ENCODE measurements at places on chromosomes 4 and X.

GRCh38 chr4:51963841-51964517, 56.2 kb downstream of the LRRC66 start:
- no peak for DNase-seq

DNA sequence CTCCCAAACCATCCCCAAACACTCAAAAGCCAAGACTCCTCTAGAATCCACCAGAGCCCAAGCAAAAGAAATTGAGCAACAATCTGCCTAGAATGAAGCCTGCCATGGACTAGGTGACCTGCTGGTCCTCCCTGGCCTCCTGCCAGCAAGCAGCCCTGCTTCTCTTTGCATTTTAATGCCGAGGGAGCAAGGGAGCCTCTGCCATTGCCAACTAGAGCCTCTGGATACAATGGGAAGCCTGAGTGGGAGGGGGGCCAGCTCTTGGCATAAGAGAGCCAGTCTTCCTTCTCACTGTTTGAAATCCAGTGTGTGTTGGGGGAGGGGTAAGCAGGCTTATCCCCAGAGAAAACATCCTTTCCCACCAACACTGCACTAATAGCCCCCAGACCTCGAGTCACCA, 1.5 kb upstream of the GDPD2 start:
- no peak for DNase-seq

- peak; percentile 13 for DNase-seq
Observed at GRCh38 chrX:13742397-13743176, 8.0 kb downstream of the OFD1 start.

- DNase-seq = no peak
Observed at GRCh38 chr4:174592256-174592984, 70.1 kb upstream of the HPGD start.

GRCh38 chrX:17527922-17528321, 152.9 kb downstream of the NHS start:
- peak; percentile 51 for DNase-seq

DNA sequence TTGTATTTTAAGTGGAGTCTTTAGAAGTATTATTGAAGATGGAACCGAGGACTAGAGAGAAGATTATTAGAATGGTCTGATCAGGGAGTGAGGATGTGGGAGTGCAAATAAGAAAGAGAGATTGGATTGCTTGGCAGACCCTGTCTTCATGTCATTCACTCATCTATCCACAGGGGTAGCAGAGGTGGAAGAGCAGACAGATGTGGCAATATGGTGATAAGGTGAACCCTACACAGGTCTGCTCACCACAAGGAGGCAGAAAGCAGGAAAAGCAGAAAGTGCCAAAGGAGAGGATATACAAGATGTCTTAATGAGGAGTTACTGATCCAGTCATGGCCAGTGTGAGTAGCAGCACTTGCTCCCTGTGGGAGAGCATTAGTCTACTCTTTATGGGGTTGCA, 129.4 kb downstream of the MAGEE2 start:
- DNase-seq = no peak

DNA sequence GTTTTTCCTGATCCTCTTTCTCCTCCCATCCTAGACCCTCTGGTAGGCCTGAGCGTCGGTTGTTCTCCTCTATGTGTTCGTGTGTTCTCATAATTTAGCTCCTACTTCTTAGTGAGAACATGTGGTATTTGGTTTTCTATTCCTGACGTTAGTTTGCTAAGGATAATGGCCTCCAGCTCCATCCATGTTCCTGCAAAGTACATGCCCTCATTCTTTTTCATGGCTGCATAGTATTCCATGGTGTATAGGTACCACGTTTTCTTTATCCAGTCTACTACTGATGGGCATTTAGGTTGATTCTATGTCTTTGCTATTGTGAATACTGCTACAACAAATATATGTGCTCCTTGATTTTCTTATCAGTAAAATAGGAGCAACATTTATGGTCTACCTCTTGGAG, 146.8 kb upstream of the PTCHD1 start:
- no peak for DNase-seq

- DNase-seq = no peak
Observed at GRCh38 chr4:93828332-93828994, at the start of gene ATOH1. ATOH1 (plus strand) TSS chr4:93828753; CDS start chr4:93828927, 174 bp downstream.

DNA sequence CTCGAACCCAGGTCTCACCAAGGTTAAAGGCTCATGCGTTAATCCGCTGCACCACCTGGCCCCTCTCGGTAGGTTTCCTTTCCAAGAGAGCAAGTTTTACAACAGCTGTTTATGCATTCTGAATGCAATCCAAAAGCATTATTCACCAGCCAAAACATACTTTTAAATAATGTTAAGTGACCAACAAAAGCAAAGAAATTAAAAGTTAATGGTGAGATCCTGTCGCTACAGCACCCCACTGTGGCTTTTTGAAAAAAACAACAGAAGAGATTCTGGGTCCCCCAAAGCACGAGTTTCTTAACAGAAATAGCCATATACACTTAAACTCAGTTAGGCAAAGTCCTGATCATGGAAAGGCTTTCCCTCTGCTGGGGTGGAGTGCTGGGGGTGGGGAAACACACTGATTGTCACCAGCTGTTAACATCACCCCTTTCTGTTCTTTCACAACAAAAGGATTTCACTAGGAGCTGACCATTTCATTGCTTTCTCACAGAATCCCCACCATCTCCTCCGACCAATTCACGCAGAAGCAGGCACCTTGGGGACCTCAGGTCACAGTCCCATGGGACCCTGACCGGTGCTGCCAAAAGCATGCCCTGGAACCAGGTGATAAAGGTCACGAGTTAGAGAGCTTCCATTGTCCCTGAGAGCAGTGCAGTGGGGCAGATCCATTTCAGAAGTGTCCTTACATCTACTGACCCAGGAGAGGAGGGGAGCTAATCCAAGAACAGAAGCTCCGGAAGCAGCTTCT, 51.2 kb downstream of the ZNF827 start:
- no peak for DNase-seq

GRCh38 chrX:24728530-24728929, 34.8 kb downstream of the POLA1 start:
- DNase-seq = no peak

DNA sequence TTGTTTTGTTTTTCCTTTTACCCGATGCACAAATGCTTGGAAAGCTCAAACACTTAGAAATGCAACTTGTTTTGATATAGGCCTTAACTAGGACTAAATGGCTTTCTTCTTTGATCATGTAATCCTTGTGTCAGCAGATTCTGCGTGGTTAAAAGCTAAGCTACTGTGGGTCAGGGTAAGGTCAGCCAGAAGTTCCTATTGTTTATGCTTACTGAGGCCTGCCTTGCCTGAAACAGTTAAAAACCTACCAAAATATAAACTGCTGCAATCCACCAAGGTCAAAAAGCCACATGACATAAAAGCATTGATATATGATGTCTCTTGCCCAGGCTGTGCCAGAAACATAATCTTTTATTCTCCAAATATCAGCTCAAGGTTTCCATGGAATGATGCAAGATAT, 223.4 kb downstream of the FAM47B start:
- no peak for DNase-seq

GRCh38 chr4:148229028-148229427, 213.2 kb downstream of the NR3C2 start:
- no peak for DNase-seq

GRCh38 chr4:52911684-52912294, 49.7 kb downstream of the RASL11B start:
- DNase-seq = peak; percentile 68

- DNase-seq = no peak
Observed at GRCh38 chrX:44155126-44155525, 181.9 kb upstream of the NDP start.

GRCh38 chr4:142373610-142374009, 472.5 kb downstream of the INPP4B start:
- DNase-seq = no peak

GRCh38 chrX:94850811-94851210, 1176.8 kb downstream of the FAM133A start:
- DNase-seq = no peak

DNA sequence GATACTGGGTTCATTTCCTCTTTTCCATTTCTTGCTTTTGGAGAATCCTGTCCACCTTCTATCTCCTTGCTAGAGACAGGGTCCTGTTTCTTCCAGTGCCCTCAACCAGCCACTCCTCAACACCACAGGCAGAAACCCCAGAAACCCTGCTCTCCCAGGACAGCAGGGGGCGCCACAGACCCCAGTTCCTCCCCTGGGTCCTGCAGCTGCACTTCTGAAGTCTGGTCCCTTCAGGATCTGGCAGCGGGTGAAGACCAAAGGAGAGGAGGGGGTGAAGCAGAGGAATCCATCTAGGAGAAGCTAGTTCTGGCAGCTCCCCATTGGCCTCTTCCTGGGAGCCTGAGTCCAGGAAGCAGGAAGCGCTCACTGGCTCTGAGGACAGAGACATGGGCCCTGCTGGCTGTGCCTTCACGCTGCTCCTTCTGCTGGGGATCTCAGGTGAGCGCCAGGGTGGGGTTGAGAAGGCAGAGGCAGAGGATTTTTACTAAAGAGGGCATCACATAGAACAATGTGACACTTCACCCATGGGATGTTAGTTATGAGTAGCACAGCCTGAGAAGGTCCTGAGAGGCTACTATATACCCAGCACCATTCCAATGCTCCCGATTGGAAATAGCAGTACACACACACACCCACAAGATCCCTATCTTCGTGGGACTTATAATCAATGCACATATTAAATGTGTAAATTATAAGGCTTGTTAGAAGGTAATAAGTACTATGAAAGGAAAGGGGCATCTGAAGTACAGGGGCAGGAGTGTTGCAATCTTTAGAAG, at the start of gene PRSS48:
Gene PRSS48, plus strand, starts transcription at position 375 of the 776 bp plus-strand sequence. Its CDS starts 12 bp downstream, at position 387.
- peak; percentile 7 for DNase-seq

DNA sequence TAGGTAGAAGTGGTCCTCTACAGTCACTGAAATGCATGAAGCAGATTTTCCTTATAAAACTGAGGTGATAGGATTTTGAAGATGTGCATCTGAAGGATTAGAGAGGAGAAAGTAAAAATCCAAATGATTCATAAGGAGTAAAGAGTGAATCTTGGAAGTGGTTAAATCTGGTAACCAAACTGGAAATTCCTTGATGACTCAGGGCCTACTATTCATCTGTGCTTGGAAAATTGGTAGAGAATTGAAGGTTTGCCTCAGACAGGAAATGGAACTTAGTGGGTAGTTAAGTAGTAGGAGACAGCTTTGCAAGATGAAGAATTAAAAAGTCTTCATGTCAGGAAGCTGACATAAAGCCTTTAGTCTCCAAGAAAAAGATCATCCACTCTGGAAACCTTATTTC, 368.9 kb upstream of the CTSO start:
- DNase-seq = no peak

DNA sequence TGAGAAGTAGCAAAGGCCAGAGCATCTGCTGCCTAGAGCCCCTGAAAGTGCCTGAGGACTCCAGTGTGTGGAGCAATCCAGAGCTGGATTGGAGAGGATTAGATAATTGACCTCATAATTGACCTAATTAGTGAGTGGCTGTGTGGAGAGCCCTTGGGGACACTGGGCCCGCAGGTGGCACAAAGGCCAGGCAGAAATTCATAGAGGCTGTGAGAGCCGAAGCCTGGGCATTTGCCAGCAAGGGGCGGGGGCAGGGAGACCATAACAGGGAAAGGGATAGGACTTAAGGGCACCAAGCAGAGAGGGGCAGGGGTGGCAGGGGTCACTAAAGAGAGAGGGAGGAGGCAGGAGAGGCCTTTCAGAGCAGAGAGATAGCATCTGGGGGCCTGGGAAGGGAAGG, 45.3 kb downstream of the EFNB1 start:
- DNase-seq = no peak

GRCh38 chrX:15475486-15475885, 17.6 kb downstream of the PIR start:
- DNase-seq = no peak

DNA sequence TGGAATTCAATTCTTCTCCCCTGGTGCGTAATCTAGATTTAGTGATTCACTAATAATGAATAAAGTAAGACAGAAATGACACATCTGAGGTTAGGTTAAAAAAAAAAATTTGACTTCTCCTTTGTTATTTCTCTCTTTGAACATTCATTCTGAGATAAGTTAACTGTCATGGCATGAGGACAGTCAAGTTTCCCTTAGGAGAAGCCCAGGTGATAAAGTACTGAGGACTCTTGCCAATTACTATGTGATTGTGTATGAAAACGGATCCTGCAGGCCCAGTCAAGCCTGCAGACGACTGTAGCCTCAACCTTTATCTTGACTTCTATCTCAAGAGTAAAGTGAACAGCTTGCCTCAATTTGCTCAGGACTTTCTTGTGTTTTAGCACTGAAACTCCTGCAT, 293.2 kb downstream of the PRR32 start:
- no peak for DNase-seq

DNA sequence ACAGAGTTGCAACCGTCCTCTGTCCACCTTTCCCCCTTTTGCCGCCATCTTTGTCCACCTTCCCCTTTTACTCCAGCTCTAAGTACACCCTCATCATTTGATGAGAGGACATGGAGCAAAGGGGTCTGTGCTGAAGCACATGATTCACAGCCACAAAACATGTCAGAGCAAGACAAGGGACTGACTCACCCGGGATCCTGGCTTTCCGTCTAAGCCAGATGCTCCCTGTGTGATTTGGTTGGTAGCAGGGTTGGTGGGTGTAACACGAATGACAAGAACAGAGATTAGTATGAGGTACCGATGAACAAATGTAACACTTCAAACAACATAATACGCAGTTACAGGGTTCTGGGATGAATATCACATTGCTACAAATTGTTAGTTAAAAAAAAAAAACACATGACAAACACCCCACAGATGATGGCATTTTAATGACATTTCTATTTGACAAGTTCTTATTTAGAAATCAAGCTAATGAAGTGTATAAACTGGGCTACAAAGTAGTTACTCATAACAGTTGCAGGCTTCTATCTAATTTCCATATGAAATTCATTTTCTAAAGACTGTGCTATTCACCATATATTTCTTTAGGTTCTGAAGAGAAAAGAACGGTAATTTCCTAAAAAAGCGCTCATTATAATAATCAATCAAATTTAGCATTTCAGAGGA, 71.4 kb upstream of the ETNPPL start:
- DNase-seq = no peak

GRCh38 chr4:78242071-78242470, 184.9 kb downstream of the FRAS1 start:
- no peak for DNase-seq

DNA sequence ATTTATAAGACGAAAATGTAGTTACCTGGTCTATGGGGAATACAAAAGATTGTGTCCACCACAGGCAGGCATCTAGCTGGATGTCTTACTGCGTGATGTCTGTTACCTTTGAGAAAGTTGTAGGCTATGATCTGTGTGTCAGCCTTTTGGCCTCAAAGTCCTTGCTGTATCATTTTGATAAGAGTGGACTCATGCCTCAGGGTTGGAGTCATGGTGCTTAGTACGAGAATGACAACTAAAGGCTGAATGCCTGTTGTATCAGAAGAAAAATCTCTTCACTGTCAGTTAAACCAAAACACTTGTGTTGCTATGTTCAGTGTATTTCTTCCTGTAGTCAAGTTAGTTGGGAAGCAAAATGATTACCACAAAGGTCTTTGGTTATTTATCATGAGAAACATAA, 226.2 kb downstream of the ARHGAP10 start:
- no peak for DNase-seq

- DNase-seq = no peak
Observed at GRCh38 chr4:184643731-184644130, 5.5 kb downstream of the CASP3 start.

GRCh38 chr4:25608644-25609043, 47.0 kb upstream of the SLC34A2 start:
- DNase-seq = no peak

GRCh38 chr4:577499-578450, 1.7 kb upstream of the TMEM271 start:
- no peak for DNase-seq
